ENCODE measurements at places on chromosomes 5 and 9.

DNA sequence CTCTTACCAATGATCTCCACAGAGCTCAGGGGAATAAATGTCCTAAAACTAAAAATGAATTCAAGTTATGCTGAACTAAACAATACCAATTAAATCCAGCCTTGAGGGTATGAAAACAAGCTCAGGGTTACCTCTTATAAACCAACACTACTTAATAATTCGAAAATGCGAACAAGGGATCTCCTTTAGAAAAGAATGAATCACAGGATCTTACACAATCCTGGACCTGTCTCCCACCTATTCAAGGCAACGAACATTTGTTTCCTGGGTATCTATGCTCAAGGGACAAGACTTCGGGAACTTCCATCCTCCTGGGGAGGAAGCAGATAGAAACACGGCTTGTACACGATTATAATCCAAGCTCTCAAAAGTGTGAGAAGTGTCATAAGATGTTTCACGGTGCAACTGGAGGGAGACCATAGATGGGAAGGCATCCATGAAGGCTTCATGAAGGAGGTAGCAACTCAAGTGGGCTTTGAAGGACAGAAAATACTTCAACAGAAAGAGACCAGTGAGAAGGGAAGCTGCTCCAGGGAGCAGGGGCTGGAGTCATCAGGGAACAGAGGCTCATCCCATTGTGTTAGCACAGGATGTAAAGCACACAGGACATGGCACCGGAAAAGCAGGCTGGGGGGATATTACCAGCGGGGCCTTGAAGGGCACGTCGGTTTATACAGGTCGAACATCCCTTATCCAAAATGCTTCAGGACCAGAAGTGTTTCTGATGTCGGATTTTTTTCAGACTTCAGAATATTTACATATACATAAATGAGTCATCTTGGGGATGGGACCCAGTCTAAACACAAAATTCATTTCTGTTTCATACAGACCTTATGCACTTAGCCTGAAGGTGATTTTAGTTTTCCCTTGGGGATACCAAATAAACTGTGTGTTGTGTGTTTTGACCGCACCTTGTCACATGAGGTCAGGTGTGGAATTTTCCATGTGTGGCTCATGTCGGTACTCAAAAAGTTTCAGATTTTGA lies 87.4 kb downstream of the TLE1 start:
- no peak for DNase-seq

GRCh38 chr5:158868546-158868945 lies 231.2 kb downstream of the EBF1 start:
- DNase-seq: no peak

- DNase-seq: no peak
Measured at GRCh38 chr5:645421-645820, 33.3 kb downstream of the CEP72 start.

GRCh38 chr5:169964246-169964645 lies 16.0 kb downstream of the INSYN2B start:
- no peak for DNase-seq

DNA sequence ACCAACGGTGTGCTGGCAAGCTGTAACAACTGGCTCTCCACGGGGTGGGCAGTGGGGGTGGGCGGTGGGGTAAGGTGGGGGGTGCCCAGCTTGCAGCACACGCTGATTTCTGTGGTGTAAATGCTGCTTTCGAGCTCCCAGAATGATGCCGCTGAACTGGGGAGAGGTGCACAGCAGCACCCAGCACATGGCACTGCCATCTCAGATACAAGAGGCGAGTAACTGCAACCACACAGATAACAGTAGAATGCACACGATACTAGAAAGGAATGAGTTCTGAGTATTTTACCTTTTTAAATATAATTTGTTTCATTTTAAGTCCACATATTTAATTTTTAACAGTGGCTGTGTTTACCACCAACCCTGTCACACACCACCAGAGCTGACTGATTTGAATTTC lies 87.9 kb downstream of the SEMA4D start:
- no peak for DNase-seq

- no peak for DNase-seq
Measured at GRCh38 chr5:555058-555623, 30.9 kb upstream of the SLC9A3 start.

- peak; percentile 36 for DNase-seq
Measured at GRCh38 chr5:75668977-75669689, 48.1 kb downstream of the POC5 start.

DNA sequence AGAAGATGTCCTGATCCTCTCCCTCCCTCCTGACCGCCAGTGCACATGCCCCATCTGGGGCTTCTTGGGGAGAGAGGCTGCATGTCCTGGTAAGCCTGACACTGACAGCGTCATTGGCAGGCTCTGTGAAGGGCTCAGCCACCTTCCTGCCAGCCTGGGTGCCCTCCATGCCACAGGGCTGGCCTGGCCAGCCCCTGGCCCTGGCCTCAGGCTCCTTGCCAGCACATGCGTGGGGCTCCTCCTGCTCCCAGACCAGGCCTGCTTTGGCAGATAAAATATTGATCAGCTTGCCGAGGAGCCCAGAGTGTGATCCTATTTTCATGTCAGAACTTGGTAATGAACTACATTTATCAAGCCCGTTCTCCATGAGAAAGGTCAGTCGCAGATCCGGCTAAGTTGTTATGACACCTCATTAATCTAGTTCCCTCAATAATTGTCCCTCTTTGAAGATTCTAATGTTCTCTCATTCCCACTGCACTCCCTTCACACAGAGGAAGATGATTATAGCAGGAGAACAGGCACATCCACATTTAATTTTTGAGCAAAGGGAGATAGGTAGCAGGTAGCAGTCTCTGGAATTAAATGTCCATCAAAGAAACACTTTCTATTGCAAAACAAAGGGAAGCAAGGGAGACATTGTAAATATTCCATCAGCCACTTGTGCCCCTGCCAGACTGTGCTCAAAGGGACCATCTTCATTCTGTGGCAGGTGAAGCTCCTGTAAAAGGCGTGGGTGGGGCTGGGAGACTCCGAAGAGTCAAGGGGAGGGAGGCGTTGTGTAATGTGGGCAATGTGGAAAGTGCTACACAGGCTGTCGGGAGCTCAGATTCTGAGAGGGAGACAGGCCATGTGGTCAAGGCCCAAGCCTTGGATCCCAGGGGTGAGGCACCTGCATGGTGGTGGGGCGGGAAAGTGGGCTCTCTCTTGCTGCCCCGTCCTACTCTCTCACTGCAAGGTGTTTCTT lies 272.0 kb downstream of the HSPA4 start:
- DNase-seq: no peak

DNA sequence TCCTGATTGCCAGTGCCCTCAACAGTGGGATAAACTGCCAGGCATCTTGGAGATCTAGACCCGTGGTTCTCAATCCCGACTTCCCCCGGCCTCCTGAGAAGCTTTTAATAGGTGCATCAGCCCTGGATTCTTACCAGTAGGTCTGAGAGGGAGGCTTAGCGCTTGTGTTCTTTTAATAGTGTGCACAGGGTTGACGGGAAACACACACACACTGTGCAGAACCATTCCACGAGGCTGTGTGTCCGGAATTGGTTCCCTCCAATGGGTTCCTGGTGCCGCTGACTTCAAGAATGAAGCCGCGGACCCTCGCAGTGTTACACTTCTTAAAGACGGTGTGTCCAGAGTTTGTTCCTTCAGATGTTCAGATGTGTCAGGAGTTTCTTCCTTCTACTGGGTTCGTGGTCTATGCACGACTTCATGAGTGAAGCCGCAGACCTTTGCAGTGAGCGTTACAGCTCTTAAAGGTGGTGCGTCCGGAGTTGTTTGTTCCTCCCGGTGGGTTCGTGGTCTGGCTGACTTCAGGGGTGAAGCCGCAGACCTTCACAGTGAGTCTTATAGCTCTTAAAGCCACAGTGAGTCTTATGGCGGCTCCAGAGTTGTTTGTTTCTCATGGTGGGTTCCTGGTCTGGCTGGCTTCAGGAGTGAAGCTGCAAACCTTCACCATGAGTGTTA lies 46.6 kb upstream of the PRSS3 start:
- peak; percentile 36 for DNase-seq

DNA sequence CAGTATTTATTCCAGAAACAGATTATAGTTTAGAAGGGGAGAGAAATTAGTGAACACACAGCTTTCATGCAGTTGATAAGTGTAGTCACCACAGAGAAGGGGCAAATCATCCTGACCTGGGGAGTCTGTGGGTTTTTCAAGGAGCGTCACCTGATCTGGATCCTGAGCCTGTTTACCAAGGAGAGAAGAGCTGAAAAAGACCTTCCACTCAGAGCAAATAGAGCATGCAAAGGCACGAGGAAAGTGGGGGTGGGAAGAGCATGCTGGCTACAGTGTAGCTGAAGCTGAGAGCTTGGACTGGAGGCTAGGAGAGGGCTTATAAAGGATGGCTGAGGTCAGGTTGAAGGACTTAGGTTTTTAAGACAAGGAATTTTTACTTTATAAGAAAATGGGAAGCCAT lies 30.4 kb downstream of the ACO1 start:
- no peak for DNase-seq

DNA sequence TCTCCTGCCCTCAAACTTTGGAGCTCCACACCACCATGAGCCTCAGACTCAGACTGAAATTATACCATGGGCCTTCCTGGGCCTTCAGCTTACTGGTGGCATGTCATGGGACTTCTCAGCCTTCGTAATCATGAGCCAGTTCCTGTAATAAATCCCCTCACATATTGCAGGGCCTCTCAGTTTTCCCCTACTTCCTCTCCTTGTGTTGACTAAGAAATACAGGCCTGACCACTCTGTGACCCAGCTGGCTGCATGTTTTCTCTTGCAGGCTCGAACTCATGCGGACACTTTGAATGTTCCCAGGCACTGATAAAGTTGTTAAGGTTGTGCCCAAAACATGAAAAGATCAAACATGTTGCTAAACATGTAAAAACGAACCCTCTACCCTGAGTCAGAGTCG lies 26.2 kb upstream of the SHC3 start:
- no peak for DNase-seq

DNA sequence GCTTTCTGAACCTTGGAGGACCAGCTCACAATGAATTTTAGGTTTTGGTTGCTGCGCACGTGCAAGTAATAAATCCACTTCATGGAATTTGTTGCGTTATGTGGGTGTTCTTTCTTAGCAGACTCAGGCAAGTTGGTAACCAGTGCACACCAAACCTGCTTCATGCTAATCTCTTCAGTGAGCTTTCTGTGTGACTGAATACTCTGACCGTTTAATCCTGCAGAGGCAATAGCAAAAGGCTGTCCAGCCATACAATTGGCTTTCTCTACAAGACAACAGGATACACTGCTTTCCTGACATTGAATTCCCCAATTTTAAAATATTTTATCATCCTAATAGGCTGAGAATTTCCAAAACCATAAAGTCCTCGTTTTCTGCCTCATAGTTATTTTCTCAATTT lies 10.3 kb downstream of the UGT3A2 start:
- no peak for DNase-seq
